CD4-positive, CD25-positive, alpha-beta regulatory T cell (primary cell): ENCODE measurements at places on chromosomes 5 and 9. TPM values are rescaled to one million over a fixed set of nuclear protein-coding genes. Genes with fewer than 3 reads are reported as not detected.

GRCh38 chr9:15622318-15622971 lies 69.6 kb downstream of the CCDC171 start:
- no peaks in the 10 kb centered on the region for H3K27me3 ChIP-seq
- no peaks in the 10 kb centered on the region for H3K36me3 ChIP-seq
- no peak for DNase-seq
- H3K27ac ChIP-seq: no peak overlapping the region
- no peak overlapping the region for H3K4me3 ChIP-seq

Gene FAM151B
- 0.32 TPM for total RNA-seq

- H3K4me3 ChIP-seq: no peak overlapping the region
- no peaks in the 10 kb centered on the region for H3K36me3 ChIP-seq
- no peaks in the 10 kb centered on the region for H3K27me3 ChIP-seq
- H3K4me1 ChIP-seq: no peaks in the 10 kb centered on the region
- DNase-seq: no peak
These were observed 11.6 kb upstream of the ABL1 start for GRCh38 chr9:130823435-130823834.

Gene HINT2
- 21.7 TPM for total RNA-seq
